ENCODE measurements at places on chromosomes 4 and X.

DNA sequence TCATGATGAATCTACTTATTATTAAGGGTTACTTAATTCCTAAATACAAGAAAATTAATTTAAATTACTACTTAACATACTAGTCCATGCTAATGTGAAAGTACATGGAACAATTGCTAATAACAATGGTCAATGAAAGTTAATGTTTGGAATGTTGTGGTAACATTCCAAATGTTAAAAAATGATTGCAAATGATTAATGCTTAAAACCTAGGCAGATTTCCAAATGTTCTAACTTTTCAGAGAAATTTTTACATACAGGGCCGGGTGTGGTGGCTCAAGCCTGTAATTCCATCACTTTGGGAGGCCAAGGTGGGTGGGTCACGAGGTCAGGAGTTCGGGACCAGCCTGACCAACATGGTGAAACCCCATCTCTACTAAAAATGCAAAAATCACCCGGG, 1851.3 kb upstream of the PCDH7 start:
- DNase-seq, result no peak

DNA sequence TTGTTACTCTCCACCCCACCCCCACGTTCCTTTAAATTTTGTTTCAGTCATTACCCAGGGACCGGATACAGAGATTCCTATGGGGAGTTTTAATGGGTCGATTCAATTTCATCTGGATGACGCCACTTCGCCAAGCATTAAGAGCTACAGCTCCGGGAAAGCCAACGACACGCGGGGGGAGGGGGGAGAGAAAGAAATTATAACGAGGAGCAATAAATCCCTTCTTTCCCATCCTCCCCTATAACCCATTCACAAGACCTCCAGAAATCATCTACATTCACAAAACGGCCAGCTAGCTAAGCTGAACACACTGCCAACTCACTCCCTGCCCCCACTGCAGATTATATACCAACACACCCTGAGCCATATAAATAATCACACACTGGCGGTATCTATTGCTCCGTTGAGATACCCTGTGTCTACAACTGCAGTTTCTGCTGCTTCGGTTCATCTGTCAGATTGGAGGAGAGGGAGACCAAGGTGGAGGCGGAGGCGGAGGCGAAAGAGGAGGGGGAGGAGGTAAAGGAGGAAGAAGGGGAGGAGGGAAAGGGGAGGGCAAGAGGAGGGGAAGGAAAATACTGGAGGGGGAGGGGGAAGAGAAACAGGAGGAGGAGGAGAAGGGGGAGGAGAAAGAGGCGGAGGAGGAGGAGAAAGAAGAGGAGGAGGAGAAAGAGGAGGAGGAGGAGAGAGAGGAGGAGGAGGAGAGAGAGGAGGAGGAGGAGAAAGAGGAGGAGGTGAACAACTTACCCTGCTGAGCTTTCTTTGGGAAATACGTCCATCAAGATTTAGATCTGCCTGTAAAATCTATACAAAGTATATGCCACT, 113.9 kb upstream of the VAMP7 start:
- DNase-seq, result no peak

- no peak for DNase-seq
Observed at GRCh38 chr4:98746936-98747335, 88.5 kb upstream of the TSPAN5 start.

GRCh38 chr4:97477974-97478373, 665.3 kb downstream of the STPG2 start:
- no peak for DNase-seq

- DNase-seq, result no peak
Observed at GRCh38 chr4:53748328-53748772, 157.1 kb upstream of the LNX1 start.

GRCh38 chrX:39551762-39552161, 546.0 kb downstream of the BCOR start:
- DNase-seq, result no peak

GRCh38 chr4:972651-973424, 531 bp downstream of the DGKQ start:
- DNase-seq, result no peak

- DNase-seq, result no peak
Observed at GRCh38 chr4:622071-622995, 3.0 kb upstream of the PDE6B start.

DNA sequence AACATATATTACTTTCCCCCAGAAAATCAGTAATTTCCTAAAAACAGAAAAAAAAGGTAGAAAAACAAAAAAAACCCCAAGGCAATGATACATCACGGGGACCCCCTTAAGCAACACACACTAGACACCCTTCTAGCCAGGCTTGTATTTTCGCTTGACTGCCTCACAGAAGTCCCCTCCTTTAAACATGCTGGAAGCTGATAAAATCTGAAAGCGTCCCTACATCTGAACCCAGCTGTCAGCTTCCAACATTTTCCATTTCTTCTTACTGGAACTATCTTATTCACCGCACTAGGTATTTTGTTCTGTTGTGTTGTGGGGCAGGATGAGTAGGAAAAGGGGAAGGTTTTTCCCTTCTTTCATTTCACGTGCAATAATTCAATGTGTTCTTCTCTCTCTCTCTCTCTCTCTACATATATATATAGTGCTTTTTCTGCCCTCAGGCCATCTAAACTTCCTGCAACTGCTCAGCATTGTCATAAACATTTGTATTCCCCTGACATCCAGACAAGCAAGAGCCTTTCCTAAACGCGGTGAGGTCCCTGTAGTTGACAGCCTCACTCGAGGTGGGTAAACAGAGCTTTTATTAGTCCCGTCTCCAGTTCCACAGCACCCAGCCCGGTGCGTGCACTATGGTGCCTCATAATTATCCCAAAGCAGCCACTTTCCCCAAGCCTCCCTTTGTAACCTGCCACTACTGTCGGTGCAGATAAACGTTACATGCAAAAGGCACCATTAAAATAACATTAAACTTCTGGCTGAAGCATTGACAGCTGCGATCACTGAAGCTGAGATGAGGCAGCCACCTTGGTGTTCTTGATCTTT, 82.5 kb downstream of the GATB start:
- DNase-seq, result peak; percentile 44

- DNase-seq, result no peak
Observed at GRCh38 chr4:74724979-74725378, 69.3 kb downstream of the BTC start.

DNA sequence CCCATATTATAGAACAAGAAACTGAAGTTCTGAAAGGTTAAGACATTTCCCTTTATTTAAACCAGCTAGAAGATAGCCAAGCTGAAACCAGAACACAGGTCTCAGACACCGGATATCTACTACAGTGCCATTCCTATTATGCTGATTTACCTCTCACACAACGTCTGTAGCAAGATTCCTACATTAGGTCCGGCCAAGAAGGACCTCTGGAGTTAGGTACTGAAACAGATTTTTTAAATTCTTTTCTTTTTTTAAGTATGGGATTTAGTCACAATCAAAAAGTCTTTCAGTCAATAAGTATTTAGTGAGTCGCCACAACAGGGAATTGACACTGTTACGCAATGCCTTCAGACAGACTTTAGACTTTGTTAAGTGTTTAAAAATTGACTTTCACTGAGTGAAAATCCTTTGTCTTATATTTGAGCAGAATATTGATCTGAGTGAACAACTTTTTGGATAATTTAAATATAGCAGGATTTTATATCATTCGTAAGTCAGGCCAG, 26.5 kb upstream of the SPANXN4 start:
- DNase-seq, result no peak

DNA sequence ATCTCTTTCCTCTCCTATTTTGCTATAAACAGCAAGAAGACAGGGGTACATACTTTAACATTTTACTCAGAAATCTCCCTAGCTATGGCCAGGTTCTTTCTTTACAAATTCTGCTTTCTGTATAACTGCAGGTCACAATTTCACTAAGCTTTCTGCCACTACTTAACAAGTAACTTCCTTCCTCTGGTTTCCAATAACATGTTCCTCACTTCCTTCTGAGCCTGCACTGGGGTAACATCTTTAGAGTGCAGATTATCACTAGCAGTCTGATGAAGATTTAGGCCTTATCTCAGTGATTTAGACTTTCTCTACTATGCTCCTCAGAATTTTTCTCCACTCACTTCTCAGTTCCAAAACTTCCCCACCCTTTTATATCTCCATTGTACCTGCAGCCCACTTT, 1930.5 kb upstream of the AGA start:
- no peak for DNase-seq

GRCh38 chrX:149073479-149073878, 431.6 kb downstream of the IDS start:
- DNase-seq, result no peak

GRCh38 chr4:55466001-55466400, 70.2 kb downstream of the TMEM165 start:
- no peak for DNase-seq

DNA sequence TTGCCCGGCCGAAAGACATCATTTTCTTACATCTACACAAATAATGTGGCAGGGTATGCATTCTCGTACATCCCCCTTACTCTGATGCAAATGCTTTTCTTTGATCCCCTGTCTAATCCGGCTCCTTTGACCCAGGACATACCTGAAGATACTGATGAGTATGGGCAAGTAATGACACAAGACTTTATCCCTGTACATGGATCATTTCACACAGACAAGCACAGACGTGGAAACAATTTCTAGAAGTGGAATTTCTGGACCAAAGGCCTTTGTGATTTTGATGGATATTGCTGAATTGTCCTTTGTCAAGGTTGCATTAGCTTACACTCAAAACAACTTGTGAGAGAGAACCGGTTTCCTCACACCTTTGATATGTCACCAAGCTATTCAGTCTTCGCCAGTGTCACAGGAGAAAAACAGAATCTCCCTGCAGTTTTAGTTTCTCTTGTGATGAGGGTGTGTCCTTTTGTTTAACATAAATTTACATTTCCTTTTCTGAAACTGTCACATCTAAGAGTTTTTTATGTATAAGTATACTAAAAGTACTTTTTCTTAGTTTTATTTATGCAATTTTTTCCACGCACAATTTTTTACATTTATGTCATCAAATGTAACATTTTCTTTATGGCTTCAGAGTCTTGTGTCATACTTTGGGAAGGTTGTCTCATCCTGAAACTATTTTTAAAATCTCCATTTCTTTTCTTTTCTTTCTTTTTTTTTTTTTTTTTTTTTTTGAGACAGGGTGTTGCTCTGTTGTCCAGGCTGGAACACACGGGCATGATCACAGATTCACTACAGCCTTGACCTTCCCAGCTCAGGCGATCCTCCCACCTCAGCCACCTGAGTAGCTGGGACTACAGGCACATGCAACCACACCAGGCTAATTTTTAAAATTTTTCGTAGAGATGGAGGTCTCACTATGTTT, 25.2 kb downstream of the RWDD4 start:
- no peak for DNase-seq

- no peak for DNase-seq
Observed at GRCh38 chr4:102263024-102263787, 82.1 kb downstream of the SLC39A8 start.

GRCh38 chr4:106629268-106629625, 260.7 kb upstream of the GIMD1 start:
- DNase-seq, result no peak

GRCh38 chr4:2954358-2955185, 8.6 kb downstream of the NOP14 start:
- no peak for DNase-seq

DNA sequence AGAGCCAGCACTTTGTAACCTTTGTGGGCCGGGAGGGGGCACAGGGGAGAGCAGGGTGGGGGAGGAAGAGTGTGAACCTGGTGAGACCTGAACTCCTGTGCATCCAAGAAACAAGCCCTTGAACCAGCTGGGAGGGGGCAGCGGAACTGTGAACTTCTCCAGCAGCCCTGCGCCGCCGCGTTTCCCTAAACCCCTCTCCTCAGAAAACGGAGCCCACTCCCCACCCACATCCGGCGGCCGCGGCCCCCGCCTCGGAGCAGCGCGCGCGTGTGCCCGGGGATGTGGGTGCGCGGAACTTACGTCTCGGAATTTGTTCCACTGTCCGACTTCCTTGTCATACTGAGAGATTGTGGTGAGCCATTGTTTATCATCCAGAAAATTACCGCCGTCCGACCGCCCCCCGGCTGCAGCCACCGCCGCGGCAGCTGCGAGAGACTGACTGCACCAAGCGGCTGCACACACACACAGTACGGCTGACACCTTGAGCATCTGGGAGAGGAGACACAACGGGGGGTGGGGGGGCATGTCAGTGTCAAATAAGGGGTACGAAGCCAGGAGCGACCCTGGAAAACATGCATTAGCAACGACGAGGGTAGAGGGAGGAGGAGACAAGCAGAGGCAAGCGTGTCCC, 494 bp downstream of the SPOCK3 start:
- no peak for DNase-seq

DNA sequence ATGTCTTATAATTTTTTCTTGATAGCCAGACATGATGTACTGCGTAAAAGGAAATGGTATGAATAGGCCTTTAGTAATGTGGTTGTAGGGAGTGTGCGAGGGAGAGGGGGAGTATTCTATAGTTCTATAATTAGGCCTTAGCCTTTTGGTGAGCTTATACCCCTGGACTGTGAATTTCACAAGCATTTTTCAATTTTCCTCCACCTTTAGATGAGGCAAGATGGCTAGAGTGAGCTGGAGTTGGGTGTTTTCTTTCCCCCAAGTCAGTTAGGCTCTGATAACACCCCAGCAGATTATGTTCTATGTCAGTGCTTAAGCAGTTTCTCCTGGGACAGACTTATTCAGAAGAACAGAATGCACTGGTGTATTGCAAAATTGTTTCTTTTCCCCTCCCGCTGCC, 210.2 kb upstream of the NPY2R start:
- no peak for DNase-seq

DNA sequence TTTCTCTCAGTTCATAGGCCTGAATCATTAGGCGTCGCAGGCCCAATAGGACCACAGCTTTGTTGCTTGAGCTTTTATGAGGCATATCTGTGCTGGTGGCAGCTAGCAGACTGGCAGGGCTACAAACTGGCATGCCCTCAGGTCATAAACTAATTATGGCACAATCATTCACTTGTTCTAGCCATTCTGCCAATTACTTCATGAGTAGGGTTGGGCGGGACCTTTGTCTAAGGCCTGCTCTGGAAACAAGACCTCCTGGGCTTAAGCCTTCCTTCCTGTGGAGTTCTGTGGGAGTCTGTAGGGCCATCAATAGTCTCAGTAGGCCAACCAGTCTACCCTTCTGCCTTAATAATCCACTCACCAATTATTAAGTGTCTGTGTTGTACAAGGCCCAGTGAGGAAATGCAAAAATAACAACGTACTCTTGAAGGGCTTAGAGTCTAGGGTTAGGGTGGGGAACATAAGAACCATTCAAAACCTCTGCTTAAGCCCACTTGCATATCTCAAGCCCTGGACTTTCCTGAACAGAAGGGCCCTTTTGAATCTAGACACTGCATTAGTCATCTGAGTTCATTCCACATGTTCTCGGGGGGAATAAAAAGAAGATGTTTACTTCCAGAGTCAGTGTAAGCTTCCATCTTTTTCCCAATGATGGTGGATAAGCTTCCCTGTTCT, 44.5 kb downstream of the SHROOM4 start:
- DNase-seq, result no peak

GRCh38 chr4:41232406-41232805, 18.1 kb upstream of the APBB2 start:
- no peak for DNase-seq

- DNase-seq, result no peak
Observed at GRCh38 chrX:150841456-150842197, 56.8 kb downstream of the CD99L2 start.
